Stimulated activated CD4-positive, alpha-beta T cell treated with anti-CD3 and anti-CD28 coated beads, Interleukin-1b, Interleukin-23, amount 100 ng/mL, for 48 hours (primary cell): ENCODE measurements at places on chromosomes 12 and 14.

DNA sequence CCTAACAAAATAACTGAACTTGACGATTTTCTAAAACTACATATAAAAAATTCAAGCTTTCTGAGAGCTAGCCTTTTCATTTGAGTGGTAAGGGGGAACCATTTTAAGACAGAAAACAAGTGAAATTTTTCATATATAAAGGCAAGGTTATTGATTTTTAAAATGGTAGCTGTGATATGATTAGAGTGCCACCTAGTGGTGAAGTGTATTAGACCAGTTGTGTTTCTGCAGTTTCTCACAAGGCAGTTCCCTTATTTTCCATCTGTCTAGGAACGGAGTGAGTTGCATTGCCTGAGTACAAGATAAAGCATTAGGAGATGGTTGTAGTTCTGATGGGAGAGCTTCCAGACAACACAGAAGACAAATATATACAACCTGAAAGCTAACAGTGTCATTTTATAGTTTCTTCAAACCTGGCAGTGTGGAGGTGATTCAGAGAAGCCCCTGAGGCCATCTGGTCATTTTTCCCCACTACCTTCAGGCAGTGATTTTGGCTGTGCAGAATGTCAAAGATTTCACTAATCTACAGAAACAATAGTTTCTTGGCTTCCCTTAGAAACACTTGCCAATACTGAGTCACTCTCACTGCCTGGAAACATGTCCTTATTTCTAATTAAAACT, 180.8 kb downstream of the C12orf50 start:
- no peak for DNase-seq

GRCh38 chr12:11984417-11984816, 86.3 kb upstream of the BCL2L14 start:
- no peak for DNase-seq

- DNase-seq = no peak
These were observed 276.5 kb downstream of the NUAK1 start for GRCh38 chr12:105862163-105862821.

DNA sequence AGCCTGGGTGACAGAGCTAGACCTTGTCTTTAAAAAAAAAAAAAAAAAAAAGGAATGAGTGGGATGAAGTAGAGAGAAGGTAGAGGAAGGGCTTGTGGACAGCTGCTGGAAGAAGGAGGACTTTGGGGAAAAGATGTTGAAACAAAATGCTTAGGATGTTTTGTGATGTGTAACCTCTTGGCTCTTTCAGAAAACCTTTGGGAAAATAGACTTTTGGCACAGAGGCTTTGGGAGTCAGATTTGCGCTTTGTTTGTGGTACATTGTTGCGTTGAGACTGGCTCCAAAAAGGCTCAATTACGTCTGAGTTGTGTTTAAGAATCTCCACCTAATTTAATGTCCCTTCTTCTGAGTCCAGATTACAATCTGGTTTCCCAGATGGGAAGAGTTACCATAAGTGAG, 32.9 kb upstream of the SPTLC2 start:
- DNase-seq = no peak

GRCh38 chr12:12874029-12874428, 17.3 kb upstream of the GPRC5A start:
- no peak for DNase-seq

- no peak for DNase-seq
These were observed 803 bp downstream of the NOP9 start for GRCh38 chr14:24300326-24300980.

DNA sequence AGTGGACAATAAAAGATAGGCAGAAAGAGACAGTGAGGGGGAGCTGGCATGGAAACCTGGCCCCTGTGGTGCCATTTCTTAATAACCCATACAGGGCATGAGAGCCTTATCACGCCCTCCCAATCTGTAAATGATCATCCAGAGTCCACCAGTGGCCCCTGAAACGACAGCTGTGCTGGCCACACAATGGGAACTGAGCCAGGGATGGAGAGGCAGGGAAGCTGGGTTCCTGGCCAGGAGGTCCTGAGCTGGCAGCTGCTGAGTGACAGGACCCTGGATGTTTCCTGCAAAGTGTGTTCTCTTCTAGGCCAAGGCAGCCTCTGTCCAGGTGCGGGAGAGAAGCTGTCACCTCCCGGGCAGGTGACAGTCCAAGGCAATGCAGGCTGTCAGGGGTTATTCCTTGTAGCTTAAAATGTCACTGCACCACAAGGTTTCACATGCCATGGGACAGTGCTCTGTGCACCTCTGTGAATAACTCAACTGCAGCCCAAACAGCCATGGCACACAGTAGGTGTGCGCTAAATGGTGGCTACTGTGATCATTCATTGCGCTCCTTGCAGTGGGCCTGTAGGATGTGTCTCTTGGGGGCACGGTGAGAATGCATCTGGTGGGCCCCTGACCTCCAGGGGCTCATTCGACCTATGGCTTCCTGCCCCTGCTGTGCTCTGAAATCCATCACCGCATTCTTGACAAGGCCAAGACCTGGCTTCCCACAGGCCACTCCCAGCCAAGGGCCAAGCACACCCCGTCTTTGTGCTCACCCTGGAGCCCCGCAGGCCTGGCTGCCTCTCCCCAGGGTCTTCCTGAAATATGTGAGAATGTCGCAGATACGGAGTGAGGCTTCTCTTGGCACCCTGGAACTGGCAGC, 46.3 kb upstream of the BCL11B start:
- no peak for DNase-seq

DNA sequence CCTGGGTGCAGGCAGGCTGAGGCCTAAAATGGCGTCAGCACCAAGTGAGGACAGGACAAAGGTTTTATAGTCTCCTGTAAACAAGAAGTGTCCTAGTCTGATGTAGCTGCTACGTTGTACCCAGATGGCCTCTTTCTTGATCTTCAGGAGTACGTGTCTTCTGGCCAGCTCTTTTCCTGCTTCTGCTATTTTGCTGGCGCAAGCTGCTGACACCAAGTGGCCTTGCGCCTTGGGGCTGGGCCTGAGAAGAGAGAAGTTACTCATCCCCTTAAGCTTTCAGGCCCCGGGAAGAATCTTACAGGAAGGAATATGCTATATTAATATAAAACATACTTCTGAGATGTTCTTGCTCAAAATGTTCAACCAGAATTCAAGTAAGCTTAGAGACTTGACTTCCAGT, 605.2 kb downstream of the GALC start:
- no peak for DNase-seq

DNA sequence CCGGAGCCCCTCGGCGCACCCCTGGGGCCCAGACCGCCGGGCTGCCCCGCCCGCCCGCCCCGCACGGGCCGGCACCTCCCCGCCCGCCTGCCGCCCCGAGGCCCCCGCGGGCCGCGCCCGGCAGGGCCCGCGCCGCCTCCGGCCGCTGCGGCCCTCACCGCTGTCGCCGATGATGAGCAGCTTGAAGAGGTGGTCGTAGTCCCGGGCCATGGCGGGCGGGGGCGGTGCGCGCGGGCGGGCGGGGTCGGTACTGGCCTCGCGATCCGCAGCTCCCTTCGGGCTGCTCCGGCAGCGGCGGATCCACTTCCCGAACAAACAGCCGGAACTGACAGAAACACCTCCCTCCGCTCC, at the start of gene RAB35:
Gene RAB35, minus strand, starts transcription at position 313 of the 351 bp plus-strand sequence. Its CDS starts 103 bp downstream, at position 210.
- DNase-seq = no peak
